ENCODE measurements at places on chromosomes 5 and 9. TPM values are rescaled to one million over a fixed set of nuclear protein-coding genes. Genes with fewer than 3 reads are reported as not detected.

DNA sequence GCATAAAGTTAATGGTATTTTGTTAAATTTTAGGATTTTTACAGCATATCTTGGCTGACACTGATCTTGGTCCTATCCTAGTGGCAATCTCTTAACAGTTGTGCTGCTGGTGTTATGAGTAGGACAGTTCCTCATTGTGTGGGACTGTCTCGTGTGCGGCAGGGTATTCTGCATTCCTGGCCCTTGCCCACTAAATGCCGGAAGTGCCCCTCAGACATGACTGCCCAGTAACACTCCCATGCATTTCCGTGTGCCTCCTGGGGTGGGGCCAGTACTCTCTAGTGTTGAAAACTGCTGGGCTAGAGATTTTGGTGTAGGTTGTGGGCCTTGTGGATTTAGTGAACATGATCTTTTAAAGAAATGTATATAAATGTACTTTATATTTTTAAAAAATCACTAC lies 227.1 kb upstream of the DMRT1 start:
- no peak for DNase-seq
- H3K36me3 ChIP-seq: no peaks in the 10 kb centered on the region
- H3K27ac ChIP-seq: no peak overlapping the region
- H3K4me3 ChIP-seq: no peak overlapping the region

- no peak overlapping the region for H3K4me3 ChIP-seq
- no peaks in the 10 kb centered on the region for H3K27me3 ChIP-seq
- H3K27ac ChIP-seq: no peak overlapping the region
- no peaks in the 10 kb centered on the region for H3K4me1 ChIP-seq
Observed at GRCh38 chr5:74877624-74878304, 11.6 kb upstream of the FAM169A start.

GRCh38 chr5:173314166-173314952 lies 13.9 kb downstream of the STC2 start:
- H3K27me3 ChIP-seq: peaks cover 8% of the 10 kb centered on the region
- DNase-seq: no peak
- H3K4me1 ChIP-seq: no peaks in the 10 kb centered on the region
- H3K4me3 ChIP-seq: no peak overlapping the region
- no peaks in the 10 kb centered on the region for H3K36me3 ChIP-seq

DNA sequence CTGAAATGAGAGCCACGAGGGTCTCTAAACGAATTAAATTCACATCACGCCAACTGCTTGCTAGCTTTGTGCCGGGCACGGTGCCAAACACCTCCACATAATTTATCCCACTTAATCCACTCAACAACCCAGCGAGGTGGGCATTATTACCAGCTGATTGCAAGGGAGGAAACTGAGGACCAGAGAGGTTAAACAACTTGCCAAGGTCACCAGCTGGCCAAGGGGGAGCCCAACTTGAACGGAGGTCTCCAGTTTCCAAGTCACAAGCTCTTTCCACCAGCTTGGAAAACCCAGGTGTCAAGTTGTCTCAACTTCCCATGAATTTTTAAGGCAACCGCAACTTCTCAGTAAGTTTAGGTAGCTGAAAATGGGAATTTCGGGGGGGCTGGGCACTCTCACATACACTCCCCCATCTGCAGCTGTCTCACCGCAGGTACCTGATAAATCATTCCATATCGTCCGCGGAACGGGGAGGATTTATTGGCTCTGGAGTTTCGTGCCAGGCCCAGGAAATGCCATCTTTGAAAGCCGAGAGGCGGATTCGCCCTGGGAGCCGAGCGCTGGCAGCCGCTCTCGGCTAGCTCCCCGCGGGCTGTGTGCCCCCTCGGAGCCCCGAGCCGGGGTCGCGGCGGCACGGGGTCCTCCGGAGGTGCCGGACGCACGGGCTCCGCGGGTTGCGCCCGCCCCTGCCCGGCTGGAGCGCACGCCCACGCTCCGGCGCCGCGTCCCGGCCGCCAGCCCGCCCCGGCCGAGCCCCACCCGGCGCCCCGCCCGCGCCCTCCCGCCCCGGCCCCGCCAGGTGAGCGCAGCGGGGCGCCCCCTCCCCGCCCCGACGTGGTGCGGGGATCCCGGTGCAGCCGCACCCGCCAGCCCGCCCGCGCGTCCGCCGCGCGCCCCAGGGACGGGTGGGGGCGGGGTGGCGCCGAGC lies 617 bp downstream of the PTPN3 start:
- peaks cover 24% of the 10 kb centered on the region for H3K27me3 ChIP-seq
- H3K27ac ChIP-seq: no peak overlapping the region
- no peaks in the 10 kb centered on the region for H3K4me1 ChIP-seq
- H3K36me3 ChIP-seq: no peaks in the 10 kb centered on the region
- H3K4me3 ChIP-seq: no peak overlapping the region
- no peak for DNase-seq

DTWD2 gene
- 1.6 TPM for total RNA-seq

All from CD4-positive, CD25-positive, alpha-beta regulatory T cell (primary cell).